ENCODE measurements at places on chromosomes 5 and 9.

GRCh38 chr5:139951296-139951924, 91.7 kb downstream of the NRG2 start:
- DNase-seq, result no peak

DNA sequence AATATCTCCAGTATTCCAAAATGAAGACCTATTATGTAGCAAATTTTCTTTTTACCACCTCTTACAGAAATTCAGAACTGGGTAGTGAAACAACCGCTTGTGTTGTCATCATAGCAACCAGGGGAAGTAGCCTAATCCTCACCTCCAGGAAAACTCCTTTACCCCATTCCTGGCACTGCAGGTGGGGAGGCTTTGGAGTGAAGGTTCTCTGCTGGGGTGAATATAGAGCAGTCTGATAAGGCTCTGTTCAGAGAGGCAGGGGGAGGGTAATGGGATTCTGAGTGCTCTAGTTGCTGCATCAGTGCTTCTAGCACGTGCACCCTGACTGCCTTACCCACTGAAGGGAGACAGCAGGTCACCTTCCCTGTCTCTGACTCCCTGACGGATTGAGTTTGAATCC, 116.2 kb downstream of the MAN2A1 start:
- no peak for DNase-seq

GRCh38 chr5:134437847-134438581, 26.3 kb upstream of the CDKN2AIPNL start:
- no peak for DNase-seq

GRCh38 chr5:116989995-116990394, 415.4 kb upstream of the SEMA6A start:
- no peak for DNase-seq

GRCh38 chr9:27358007-27358406, 61.1 kb upstream of the EQTN start:
- no peak for DNase-seq

DNA sequence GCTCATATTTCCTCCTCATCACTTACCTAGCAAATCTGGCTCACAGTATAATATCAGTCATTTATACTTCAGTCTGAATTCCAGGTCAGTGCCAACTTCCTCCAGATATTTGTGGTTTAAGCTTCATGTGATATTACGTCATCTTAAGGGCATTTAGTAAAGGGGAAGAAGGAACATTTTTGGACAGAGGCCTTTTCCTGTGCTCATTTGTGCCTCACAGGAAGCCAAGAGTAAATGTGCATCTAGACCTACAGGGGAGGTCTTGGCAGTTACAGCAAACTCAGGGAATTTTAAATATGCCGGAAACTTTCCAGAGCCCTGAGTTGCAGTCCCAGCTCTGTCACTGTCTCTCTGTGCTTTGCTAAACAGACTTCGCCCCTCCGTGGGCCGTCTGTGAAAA, 12.3 kb upstream of the KCNIP1 start:
- no peak for DNase-seq

GRCh38 chr5:3466392-3466791, 129.2 kb upstream of the IRX1 start:
- DNase-seq, result no peak

DNA sequence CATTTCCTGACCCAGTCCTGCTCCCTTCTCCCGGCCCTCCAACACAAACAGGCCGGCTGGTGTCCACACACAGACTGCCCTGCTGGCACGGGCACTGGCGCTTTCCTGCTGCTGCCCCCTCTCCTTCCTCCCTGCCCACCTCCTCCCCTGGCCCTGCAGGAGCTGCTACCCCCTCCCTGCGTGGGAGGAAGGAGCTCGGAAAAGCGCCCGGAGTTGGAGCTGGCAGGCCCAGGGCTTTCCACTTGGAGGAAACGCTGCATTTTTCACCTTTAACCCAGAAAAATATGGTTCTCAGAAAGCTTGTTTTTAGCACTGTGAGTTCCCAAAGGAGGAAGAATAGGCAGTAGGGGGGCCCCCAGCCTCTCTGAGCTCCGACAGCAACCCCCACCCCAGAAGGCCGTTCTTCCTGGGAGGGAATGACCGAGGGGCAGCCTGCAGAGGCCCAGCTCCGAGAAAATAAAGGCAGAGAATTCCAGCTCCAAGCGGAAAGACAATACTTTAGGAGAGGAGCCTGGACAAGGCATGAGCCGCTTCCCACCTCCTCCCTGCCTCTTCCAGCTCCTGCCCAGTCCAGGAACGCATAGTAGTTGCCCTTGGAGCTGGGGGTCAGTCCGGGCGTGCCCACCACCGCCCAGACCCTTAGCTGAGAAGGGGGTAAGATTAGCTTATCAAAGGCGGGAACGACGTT, 88.9 kb downstream of the LIFR start:
- no peak for DNase-seq

GRCh38 chr5:142015781-142016533, 3.1 kb upstream of the GNPDA1 start:
- DNase-seq, result no peak

DNA sequence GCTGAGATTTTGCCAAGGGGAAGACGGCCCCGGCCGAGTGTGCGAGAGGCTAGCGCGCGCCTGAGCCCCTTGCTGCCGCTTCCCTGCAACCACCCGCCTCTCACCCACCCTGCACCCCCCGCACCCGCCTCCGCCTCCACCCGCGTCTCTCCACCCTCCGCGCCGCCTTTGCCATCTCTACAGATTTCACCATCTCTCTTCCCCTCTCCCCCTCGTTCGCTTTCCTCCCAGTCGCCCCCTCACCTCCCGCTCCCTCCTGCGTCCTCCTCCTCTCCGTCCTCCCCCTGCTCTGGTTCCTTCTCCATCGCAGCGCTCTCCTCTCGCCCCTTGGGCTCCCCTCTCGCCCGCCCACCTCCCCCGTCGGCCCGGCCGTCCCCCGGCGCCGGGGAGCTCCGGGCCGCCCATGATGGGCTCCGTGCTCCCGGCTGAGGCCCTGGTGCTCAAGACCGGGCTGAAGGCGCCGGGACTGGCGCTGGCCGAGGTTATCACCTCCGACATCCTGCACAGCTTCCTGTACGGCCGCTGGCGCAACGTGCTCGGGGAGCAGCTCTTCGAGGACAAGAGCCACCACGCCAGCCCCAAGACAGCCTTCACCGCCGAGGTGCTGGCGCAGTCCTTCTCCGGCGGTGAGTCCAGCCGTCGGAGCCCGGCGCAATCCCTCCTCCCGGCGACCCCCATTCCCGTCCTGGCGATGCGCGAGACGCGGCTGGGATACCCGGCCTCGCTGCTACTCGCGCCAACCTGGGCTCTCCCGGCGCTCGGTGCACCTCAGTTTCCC, at the start of gene PRDM12:
Gene PRDM12 (plus strand): TSS at position 344 of the 778 bp plus-strand sequence. CDS start 60 bp downstream, at position 404.
- DNase-seq, result peak; percentile 13

GRCh38 chr5:153159616-153160015, 330.9 kb upstream of the GRIA1 start:
- DNase-seq, result no peak

GRCh38 chr5:3197304-3198073, 398.1 kb upstream of the IRX1 start:
- no peak for DNase-seq

DNA sequence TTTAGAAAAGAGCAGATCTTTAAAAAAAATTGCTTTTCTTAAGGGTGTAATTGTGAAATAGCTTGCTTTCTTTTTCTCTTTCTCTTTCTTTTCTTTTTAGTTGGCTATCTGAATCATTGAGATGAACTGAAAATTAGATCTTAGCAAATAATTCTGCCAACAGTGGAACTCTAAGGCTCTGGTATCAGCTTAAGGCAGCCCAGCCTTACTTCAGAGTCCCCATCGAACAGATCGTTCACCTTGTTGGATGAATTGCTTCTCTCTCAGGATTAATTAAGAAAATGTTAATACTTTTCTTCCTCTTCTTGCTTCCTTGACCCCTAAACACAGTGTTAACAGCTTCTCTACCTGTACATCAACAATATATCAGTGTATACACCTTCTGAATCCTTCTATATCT, 92.1 kb downstream of the ZCCHC7 start:
- no peak for DNase-seq

DNA sequence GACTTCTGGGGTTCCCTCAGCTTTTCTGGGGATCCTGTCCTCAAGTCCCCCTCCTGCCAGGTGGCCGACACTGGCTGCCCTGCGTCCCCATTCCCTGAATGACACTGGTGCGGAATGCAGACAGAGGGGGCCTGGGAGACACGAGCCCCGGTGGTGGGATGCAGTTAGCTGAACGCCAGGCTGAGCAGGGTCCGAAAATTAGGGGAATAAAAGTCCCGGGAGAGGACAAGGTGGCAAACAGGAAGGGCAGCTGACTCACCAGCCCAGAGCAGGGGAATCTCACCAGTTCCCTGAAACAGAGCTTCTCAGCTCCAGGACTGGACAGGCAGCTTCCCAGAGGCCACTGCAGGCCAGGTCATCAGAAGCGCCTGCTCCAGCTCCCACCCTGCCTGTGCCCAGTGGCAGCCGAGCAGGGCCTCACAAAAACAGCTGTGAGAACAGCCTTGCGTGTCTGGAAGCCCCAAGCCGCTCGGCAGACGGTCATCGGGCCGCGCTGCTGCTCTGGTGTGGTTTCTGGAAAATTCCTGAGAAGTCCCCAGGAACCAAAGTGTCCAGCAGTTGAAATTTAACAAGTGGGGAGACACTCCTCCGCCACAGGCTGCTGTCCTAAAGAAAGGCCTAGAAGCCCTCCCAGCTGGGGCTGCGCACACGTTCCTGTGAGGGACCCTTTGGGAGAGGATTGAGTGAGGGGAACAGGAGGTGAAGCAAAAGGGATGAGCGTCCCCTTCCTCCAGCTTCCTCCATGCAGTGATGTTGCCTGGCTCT, 47.6 kb upstream of the EXOC3 start:
- DNase-seq, result no peak

- DNase-seq, result no peak
These were observed 45.0 kb upstream of the PRRC2B start for GRCh38 chr9:131348631-131349521.

DNA sequence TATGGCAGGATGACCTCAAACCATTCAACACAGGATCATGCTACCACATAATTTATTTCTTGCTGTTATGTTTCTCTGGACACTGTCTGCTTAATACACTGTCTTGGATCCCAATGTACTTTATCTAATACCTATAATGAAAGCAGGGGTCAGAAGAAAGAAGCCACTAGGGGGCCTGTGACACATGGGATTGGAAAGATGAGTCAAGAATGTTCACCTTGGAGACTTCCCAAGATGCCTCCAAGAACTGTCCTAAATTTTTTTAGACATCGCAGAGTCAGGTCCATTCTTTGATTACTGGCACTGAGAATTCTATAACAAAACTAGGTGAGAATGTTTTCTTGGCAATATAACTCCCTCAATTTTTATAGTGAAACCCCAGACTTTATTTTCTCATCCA, 305.8 kb upstream of the SMARCA2 start:
- DNase-seq, result no peak

DNA sequence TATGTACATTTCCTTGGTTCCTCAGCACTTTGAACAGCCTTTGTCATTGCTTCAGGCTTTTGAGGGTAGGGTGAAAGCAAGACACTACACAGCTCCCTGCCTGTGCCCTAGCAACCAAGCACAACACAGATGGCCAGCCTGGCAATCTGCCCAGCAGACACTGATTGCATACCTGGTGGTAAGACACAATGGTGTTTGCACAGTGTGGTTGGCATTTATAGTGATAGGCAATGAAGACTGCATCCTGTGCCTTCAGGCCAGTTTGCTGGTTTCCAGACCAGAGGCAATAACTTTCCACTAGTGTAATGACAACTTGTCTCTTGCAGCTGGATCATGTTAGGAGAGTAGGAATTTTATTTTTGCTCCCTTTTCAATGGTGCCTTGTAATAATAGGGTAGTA, 144.5 kb upstream of the TNC start:
- no peak for DNase-seq

DNA sequence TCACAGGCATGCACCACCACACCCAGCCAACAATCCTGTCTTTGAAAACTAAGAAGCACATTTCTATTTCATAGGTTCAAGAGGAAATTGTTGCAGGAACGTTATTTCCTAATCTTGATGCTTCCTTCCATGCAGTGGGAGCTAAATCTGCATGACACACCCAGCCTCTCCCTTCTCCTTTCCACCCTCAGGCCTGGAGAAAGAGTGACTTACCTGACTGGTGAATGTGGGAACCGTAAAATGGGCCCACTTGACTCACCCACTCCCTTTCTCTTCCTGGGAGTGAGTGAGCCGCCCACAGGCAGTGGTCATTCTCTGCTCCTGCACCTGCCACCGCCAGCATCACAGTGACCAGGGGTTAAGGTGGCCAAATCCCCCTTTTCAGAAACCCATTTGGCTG, 78.2 kb downstream of the C9orf50 start:
- DNase-seq, result no peak

GRCh38 chr9:105280691-105281090, 36.2 kb downstream of the SLC44A1 start:
- no peak for DNase-seq

- DNase-seq, result no peak
These were observed 265.5 kb upstream of the PCSK5 start for GRCh38 chr9:75624998-75625397.

DNA sequence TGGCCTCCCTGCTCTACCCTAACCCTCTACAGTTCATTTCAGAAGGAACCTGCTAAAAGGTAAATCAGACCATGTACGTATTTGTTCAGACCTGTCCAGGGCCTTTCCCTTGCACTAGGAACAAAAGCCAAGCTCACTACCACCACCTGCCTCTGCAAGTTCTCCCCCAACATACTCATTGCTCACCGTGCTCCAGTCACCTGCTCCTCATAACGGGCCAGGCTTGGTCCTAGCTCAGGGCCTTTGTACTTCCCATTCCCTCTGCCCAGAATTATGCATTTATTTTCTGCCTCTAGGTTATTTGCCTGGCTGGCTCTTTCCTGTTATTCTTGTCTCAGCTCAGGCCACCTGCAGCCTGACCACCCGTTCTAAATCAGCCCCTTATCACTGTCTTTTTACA, 4.8 kb upstream of the FGF1 start:
- no peak for DNase-seq

DNA sequence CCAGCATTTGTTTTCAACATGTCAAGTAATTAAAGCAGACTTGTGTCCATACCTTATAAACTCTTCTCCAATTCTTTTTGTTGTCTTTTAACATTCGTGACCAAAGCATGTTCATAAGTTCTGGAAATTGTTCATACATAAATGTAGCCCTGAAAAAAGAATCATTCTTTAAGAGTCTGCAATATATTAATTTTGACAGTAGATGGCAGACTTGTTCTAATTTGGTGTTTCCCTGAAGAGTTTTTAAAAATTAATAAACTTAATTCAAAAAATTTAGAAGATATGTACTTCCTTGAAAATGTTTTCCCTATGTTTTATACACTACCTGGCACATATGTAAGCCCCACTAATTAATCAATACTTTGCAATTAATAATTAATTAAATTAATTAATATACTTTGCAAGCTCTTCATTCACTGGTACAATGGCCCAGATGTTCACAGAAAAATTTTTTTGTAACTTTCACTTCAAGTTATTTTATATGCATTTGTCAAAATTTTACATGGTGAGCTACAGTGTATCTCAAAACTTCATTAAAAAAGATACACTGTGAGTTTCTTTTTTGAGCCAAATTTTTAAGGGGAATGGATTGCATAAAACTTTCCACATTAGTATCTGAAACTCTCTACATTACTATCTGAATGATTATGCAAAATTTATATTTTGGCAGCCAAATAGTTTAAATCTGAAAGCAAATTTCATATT, 42.1 kb downstream of the CLINT1 start:
- DNase-seq, result no peak
